ENCODE measurements at places on chromosomes 6 and 20.
A peak's percentile ranks its signal among the peaks of the same experiment; 100 is the strongest.

- ATAC-seq, result no peak
These were observed 424.2 kb downstream of the FOXA2 start for GRCh38 chr20:22160101-22160652.

DNA sequence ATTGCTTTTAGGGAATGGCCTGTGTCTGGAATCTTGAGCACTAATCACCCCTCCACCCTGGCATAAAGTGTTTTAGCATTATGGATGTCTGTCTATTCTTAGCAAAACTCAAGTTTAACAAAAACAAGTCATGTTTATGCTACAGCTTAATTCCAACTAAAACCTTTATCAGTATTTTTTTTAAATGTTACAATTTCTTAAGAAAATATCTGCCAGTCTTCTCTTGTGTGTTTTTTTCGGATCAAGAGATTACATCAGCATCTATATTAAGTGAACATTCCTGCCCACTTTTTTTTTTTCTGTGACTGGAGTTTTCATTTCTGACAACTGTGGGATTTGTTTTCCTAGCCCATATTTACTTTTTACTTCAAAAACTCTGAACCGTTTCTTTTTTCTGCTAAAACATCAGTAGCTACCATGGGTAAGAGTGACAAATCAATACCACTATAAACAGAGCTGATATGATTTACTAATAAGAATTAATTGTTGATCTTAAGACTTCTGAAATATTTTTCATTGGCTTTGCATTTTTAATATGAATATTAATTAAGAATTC, 94.3 kb downstream of the EDN1 start:
- ATAC-seq, result no peak

- ATAC-seq, result no peak
These were observed 40.5 kb upstream of the BHLHE23 start for GRCh38 chr20:63047267-63047666.

DNA sequence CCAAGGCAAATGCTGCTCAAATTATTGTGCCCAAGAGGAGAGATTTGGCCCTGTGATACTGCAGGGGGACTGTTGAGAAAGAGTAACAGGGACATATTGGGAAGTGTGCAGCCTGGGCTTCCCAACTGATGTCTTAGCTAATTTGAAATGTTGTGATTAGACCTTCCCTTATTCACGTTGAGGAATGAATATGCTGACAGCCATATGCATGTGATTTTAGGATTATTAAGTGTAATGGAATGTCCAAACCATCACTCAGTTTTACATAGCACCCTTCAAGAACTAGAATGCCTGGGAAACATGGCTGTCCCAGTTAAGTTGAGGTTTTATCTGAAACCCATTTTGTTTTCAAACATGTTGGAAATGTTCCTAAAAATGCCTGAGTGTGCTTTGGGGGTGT, 81.4 kb downstream of the CARMIL1 start:
- ATAC-seq, result no peak

GRCh38 chr6:72636786-72637185, 14.9 kb downstream of the KCNQ5 start:
- no peak for ATAC-seq

DNA sequence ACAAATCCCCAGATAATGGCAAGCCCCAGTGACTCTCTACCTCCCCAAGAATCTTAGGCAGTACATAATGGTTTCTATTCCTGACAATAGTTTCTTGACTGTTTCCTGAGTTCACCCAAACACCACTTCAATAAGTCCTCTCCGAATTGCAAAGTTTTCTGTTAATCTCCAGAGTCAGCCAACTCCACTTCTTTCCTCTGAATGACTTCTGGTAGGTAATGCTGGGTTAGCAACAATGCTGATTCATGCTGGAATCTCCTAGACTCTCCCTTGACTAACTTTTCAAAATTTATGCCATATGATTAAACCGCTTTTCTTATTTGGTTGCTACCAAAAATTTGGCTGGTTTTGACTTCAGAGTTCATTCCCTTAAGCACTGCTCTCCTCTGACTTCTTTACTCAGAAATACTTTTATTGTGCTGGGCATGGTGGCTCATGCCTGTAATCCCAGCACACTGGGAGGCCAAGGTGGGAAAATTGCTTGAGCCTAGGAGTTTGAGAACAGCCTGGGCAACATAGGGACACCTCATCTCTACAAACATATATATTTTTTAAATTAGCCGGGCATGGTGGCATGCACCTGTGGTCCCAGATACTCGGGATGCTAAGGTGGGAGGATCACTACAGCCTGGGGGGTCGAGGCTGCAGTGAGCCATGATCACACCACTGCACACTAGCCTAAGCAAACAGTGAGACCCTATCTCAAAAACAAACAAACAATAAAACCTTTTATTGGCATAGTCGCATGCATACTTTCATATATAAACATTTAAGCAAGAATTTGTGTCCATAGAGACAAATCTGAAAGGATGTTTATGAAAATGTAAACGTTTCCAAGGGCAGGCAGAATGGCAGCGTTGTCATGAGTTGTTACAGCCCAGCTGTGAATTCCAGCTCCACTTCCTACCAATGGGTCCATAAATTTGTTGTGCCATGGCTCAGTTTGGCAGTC, 249.3 kb upstream of the PLN start:
- ATAC-seq, result no peak

- ATAC-seq, result no peak
These were observed 457.9 kb downstream of the HDGFL1 start for GRCh38 chr6:23027281-23027680.

GRCh38 chr6:97669191-97670031, 386.4 kb upstream of the MMS22L start:
- peak; percentile 69 for ATAC-seq

- ATAC-seq, result no peak
These were observed 13.7 kb downstream of the C20orf96 start for GRCh38 chr20:276620-277495.

DNA sequence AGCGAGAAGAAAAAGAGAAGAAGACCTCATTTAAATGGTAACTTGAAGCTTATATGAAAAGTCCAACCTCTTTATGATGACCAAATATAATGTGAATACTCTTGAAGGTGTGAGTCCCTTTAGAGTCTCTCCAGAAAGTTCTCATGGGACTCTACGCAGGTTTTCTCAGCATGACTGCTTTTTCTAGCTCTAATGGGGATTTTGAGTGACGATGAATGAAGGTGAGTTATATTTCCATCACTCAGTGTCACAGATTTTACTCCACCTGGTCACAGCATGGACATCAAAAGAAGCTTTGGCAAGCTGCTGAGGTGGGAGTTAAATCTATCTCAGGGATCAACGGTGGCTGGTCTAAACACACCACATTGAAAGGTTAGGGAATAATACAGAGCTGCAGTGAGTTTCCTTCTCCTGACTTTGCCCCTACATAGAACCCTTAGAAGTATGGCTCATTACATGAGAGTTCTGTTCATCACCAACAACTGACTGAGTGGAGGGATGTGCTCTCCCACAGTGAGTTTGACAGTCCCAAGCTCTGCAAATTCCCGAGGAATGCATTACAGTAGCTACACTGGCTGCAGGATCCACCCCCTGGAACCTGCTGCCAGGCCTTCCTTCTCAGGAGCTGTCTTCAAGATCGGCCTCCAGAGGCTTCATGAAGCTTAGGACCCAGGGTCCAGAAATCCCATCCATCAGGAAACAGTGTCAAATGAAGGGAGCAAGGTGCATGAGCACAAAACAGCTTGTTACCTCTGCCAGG, 126.8 kb downstream of the FOXC1 start:
- ATAC-seq, result no peak

DNA sequence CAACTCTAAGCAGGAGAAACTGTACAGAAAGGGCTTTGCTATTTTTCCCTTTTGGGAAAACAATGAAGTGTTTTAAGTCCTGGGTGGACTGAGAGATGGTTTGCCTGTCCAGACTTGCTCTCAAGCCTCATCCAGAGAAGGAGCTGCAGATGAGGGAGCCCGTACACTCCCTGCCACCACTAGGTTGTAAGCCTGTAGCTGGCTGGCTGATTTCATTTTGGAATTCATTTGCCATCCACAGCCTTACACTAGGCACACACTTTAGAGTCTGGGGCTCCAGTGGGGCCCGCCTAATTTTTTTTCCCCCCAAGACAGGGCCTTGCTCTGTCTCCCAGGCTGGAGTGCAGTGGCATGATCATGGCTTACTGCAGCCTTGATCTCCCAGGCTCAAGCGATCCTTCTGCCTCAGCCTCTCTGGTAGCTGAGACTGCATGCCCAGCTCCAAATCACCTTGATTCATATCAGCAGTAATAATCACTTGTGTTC, 28.4 kb downstream of the POFUT1 start:
- ATAC-seq, result no peak

GRCh38 chr20:62524505-62524911, 48.7 kb upstream of the GATA5 start:
- ATAC-seq, result no peak

- ATAC-seq, result no peak
These were observed 56.7 kb downstream of the TRMT6 start for GRCh38 chr20:5893621-5894020.

DNA sequence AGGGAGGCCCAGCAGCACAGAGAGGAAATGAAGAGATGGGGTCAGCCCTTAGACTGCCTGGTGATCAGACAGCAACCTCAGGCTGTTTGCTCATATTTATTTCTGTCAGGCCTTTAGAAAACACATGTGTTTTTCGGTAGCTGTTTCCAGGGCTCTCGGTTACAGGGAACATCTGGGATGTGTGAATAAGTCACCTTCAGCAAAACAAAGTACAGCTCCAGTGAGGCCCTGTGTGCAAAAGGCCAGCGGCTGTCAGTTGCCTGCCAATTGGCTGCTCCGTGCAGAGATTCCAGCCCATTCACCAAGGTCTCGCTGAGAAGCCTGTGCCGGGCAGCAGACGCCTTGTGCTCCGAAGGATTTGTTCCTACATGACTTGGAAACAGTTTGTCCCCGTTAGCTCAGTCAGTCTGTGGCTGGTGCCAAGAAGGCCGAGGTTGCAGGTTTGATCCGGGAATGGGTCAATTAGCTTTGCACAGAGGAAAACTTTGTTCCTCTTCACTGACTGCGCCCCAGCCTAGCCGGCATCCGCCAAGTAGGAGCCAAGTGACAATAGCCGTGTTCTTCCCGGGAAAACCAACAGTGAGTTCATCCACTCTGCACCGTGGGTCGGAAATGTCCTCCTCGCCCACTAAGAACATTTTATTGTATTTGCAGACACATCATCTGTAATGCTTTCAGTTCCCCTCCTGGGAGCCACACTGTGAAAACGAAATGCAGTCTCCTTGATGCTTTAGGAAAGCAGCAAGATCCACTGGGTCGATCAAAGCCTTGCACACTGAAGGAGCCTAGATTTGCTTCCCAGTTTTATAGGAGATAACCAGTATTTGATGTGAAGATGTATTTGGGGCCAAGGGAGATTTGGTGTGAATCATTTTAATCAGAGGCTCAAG, 315.4 kb upstream of the CDYL start:
- ATAC-seq, result no peak

DNA sequence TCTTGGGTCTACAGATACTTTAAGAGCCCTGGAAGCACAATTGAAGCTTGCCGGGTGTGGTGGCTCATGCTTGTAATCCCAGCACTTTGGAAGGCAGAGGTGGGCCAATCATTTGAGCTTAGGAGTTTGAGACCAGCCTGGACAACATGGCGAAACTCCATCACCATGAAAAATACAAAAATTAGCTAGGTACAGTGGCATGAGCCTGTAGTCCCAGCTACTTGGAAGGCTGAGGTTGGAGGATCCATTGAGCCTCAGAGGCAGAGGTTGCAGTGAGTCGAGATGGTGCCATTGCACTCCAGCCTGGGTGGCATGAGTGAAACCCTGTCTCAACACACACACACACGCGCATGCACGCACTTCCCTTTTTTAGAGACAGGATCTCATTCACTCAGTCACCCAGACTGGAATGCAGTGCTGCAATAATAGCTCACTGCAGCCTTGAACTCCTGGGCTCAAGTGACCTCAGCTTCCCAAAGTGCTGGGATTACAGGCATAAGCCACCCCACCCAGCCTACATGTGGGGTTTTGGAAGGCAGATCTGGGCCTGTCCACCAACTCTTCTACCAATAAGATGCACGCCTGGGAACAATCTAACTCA, 182.5 kb upstream of the JARID2 start:
- ATAC-seq, result no peak

GRCh38 chr6:169518451-169518850, 183.4 kb downstream of the WDR27 start:
- no peak for ATAC-seq

DNA sequence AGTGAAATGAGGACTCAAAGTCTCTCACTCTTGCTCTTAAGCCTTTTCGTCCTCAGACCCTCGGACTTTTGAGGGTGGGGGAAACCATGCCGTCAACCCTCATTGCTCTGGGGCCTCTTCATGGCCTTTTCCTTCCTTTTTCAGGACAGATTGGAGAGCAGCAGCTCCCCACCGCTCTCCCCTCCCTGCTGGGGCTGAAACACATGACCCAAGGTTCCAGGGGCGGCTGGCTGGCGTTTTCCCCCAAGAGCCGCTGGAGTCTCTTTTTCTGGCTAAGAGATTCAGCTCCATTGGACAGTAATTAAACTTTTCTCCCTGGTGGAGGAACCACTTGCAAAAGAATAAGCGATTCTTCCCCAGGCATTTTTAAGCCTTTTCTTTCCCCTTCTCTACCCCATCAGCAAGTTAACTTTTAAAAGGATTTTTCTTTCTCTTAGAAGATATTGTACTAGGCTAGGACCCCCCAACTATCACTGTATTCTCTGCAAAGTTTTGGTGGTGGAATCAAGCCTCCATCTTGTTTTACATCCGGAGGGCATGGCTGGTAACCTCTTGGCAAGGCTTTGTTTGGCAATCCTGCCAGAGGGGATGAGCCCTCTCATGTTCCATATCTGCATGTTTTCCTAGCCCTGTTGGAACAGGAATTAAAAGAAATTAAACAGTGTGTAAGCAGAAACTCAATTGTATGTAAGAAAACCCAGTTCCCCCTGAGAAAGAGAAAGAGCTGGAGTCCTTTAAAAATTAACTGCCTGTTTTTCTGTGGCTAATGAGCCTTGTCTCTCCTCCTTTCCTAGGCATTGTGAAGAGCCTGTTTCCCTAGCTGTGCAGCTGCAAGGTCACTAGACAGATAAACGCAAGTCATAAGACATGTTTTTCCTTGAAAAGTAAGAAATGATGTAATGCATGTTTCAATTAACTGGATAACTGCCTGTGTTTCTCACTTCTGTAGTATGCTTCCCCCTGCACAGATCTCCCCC, 100.8 kb upstream of the GPR6 start:
- ATAC-seq, result no peak

DNA sequence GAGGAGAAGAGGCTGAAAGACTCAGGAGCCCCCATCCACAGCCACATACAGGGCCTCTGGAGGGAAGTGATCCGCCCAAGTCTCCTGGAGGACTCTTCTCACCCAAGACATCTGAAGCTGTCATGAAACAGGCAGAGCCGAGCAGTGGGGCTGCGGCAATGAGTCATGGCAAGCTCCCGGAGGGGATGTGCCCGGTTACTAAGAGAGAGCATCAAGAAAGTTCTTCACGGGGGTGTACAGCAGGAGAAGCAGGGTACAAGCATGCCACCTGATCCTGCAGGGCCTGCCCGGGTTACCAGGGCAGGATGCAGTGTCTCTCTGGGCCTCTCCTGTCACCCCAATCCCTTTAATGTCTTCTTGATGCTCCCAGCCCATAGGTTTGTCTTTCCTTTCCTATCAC, 21.1 kb downstream of the TRIM26 start:
- no peak for ATAC-seq

Data from activated CD4-positive, CD25-positive, alpha-beta regulatory T cell treated with anti-CD3 and anti-CD28 coated beads, Interleukin-2, amount 50 U/mL, for 24 hours (primary cell).